Uterus (tissue), 4 donors: ENCODE measurements at places on chromosomes 12 and 14. TPM values are rescaled to one million over a fixed set of nuclear protein-coding genes. Genes with fewer than 3 reads are reported as not detected.

The FAM177A1 gene
- total RNA-seq = 82.2 TPM

The SLC7A7 gene
- 15.6 TPM for total RNA-seq

The CLEC2B gene
- total RNA-seq = 9.7 TPM

The WASHC4 gene
- total RNA-seq = 162 TPM

The DIO3 gene
- 5.0 TPM for total RNA-seq

The PRPH gene
- total RNA-seq = 5.6 TPM

The P2RX2 gene
- total RNA-seq = not detected

The SSTR1 gene
- total RNA-seq = 1.3 TPM

The MYO1H gene
- total RNA-seq = not detected

The RFX4 gene
- total RNA-seq = not detected

The ATF7IP gene
- total RNA-seq = 88.0 TPM

The HOXC11 gene
- total RNA-seq = 0.69 TPM

The TMEM119 gene
- total RNA-seq = 9.1 TPM

The CLEC6A gene
- total RNA-seq = not detected

The SMIM41 gene
- total RNA-seq = not detected

The ZC2HC1C gene
- 0.26 TPM for total RNA-seq

The ADCY6 gene
- total RNA-seq = 10.6 TPM

The VSX2 gene
- total RNA-seq = not detected

The TC2N gene
- 28.6 TPM for total RNA-seq

The REM2 gene
- 1.6 TPM for total RNA-seq

The STAC3 gene
- not detected for total RNA-seq

The GLI1 gene
- 6.6 TPM for total RNA-seq

The COQ6 gene
- 34.6 TPM for total RNA-seq

The MOAP1 gene
- total RNA-seq = 37.1 TPM

The ABCD2 gene
- 1.8 TPM for total RNA-seq

The ESRRB gene
- not detected for total RNA-seq

The GPR162 gene
- 4.5 TPM for total RNA-seq

The BCL2L14 gene
- total RNA-seq = not detected

The LMNTD1 gene
- not detected for total RNA-seq

The KLRC4 gene
- total RNA-seq = not detected

The TAS2R14 gene
- total RNA-seq = 8.5 TPM

The CLEC2A gene
- not detected for total RNA-seq

The GMFB gene
- 43.2 TPM for total RNA-seq

The PLEK2 gene
- not detected for total RNA-seq

The SLC4A8 gene
- 1.3 TPM for total RNA-seq

The RPS29 gene
- 2,160 TPM for total RNA-seq
